Cortex of kidney (tissue), 1 donor: ENCODE measurements at places on chromosomes 16 and 17.

DNA sequence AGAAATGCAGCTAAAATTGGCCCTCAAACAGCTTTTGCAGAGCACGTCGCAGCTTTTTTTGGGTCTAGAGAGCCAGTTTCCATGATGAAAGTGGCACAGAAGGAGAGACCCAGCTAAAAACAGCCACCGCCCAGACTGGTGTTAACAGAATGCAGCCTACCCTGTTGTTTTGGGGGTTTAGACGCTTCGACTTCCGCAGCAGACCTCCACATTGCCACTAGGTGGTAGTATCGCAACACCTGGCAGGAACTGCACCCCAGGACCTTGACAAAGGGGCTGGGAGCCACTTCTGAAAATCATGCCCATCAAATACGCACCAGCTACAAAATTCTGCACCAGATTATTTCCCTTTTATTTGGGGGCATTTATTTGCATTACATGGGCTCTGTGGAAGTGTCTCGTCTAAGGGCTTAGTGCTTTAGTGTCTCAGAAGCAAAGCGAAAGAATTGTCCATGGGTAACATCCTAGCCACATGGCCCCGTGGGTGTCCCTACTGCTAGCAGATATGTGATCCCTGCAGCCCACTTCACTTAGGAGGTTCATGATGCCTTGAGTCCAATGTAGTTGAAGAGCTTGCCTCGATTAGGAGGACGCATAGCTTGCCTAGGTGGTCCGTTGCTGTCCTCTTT lies 167.1 kb downstream of the HAPSTR1 start:
- no peak for DNase-seq

- DNase-seq: no peak
Observed at GRCh38 chr17:32116937-32117336, 25.4 kb upstream of the RHOT1 start.

DNA sequence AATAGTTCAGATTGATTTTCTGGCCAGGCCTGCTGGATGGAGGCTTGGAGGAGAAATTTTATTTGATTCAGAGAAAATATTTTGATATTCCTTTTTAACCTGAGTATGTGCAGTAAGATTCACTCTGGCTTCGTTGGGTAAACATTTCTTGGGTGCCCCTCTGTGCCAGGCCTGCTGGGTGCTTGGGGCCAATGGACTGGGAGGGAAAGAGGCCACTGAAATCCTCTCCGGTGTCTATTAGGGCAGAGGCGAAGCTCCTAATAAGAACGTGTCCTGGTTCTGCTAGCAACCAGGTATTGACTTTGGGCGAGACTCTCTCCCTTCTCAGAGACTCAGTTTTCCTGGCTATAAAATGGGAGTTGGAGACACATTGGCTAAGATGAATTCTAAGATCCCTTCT lies 122.5 kb downstream of the CYLD start:
- no peak for DNase-seq

DNA sequence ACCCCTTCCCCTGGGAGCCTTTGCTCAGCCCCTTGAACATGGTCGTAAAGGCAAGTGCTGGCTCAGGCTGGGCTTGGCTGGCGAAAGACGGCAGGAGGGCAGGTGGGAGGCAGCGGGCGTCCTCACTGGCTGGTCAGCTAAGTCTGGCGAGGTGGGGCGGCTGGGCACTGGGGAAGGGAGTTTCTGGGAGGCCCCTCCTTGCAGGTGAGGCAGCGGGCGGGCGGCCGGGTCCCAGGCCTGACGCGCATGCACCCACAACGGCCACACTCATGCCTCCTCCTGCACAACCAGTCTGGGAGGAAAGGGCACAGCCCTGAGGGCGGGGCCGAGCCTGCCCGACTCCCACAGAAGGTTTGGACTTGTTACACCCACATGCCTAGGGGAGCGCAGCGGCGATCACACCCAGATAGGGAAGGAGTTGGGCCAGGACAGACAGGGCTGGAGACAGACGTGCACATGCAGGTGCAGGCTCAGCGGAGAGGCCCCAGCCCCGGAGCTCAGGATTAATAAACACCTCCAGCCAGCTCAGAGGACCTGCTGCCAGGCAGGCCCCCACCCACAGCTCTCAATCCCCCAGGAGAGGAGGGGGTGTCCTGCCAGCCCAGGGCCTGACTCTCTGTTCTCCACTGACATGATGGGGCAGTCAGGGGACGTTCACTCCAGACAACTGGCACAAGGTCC lies at the start of gene EVPL:
Gene EVPL (minus strand): TSS at position 148 of the 681 bp plus-strand sequence. CDS start 108 bp downstream, at position 40.
- DNase-seq: no peak

GRCh38 chr17:45345246-45345553 lies 28.4 kb upstream of the MAP3K14 start:
- DNase-seq: no peak

GRCh38 chr17:78488867-78489634 lies 88.1 kb downstream of the DNAH17 start:
- DNase-seq: no peak

GRCh38 chr17:76199469-76199868 lies 40.8 kb downstream of the RNF157 start:
- DNase-seq: no peak

- DNase-seq: no peak
Observed at GRCh38 chr17:60361889-60362288, 30.0 kb downstream of the USP32 start.

- no peak for DNase-seq
Observed at GRCh38 chr16:2675714-2676113, 6.6 kb upstream of the KCTD5 start.

GRCh38 chr16:57125376-57125775 lies 33.0 kb downstream of the CPNE2 start:
- DNase-seq: no peak

DNA sequence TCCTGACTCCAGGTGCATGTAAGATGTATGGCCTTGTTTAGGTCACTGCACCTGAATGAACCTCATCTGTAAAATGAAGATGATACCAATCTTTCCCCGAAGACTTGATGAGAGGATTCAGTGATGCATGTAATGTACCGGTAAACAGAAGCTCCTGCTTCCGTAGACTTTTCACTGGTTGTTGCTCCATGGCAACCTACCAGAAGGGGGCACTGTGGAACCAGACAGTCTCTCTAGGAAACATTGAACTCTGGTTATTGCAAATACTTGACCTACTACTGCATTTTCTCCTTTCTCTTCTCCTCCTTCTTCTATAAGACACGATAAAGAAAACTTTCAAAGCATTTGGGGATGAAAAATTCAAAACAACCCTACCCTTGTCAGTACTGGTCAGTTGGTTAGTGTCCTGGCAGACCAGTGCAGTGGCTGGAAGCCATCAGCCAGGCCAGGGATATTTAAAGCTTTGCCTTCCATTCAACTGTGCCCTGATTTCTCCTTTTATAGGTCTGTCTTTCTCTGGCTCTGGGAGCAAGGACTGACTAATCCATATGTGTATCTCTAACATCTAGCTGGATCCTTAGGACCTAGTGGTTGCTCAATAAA lies 667.4 kb upstream of the SALL1 start:
- DNase-seq: no peak

GRCh38 chr16:23283571-23283970 lies 18.5 kb upstream of the SCNN1B start:
- no peak for DNase-seq

GRCh38 chr17:73847952-73848351 lies 203.7 kb upstream of the SDK2 start:
- DNase-seq: no peak

- DNase-seq: no peak
Observed at GRCh38 chr17:17874478-17874877, 37.7 kb upstream of the SREBF1 start.

- DNase-seq: no peak
Observed at GRCh38 chr16:83059237-83059636, 432.5 kb downstream of the CDH13 start.

- DNase-seq: no peak
Observed at GRCh38 chr16:46787909-46788308, 39.8 kb upstream of the MYLK3 start.

GRCh38 chr17:17536702-17537101 lies 40.5 kb upstream of the RASD1 start:
- no peak for DNase-seq

DNA sequence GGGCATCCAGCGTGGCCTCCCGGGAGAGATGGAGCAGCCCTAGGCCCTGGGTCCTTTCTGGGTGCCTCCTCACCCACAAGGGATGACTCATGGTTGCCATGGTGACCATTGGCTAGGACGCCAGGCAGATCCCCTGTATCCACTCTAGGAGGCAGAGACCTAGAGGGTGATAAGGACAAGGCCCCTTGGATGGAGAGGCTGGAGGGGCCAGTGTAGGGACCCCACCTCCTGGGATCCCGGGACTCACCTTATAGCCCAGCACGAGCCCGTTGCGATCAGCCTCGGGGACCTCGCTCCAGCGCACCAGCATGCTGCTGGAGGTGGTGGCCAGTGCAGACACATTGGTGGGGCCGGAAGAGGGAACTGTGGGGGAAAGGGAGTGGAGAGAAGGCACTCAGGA lies 82.2 kb upstream of the CDC42EP4 start:
- no peak for DNase-seq

- DNase-seq: no peak
Observed at GRCh38 chr17:78183916-78184315, 2.9 kb downstream of the TK1 start.

- DNase-seq: no peak
Observed at GRCh38 chr17:21033350-21033749, 9.5 kb downstream of the USP22 start.

GRCh38 chr16:64900517-64900916 lies 221.3 kb downstream of the CDH11 start:
- no peak for DNase-seq

GRCh38 chr17:54172985-54173316 lies 350.2 kb downstream of the KIF2B start:
- DNase-seq: no peak

DNA sequence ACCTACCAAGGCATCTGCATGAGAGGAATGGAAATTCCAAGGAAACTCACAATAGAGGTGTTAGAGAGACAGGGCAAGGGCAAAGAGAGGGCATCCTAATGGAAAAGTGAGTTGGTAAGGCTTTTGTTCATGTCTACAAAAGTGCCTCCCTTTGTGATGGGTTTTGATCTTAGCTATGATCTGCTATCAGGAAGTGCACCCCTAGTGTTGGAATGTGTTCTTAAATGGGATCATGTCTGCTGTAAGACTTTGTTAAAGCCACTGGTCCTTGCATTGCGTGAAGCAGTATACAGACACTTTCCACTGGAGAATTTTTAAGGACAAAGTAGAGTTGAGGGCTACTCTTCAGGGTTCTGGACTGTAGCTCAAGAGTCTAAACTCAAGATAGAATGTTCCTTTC lies 92.0 kb downstream of the MAP2K6 start:
- no peak for DNase-seq

DNA sequence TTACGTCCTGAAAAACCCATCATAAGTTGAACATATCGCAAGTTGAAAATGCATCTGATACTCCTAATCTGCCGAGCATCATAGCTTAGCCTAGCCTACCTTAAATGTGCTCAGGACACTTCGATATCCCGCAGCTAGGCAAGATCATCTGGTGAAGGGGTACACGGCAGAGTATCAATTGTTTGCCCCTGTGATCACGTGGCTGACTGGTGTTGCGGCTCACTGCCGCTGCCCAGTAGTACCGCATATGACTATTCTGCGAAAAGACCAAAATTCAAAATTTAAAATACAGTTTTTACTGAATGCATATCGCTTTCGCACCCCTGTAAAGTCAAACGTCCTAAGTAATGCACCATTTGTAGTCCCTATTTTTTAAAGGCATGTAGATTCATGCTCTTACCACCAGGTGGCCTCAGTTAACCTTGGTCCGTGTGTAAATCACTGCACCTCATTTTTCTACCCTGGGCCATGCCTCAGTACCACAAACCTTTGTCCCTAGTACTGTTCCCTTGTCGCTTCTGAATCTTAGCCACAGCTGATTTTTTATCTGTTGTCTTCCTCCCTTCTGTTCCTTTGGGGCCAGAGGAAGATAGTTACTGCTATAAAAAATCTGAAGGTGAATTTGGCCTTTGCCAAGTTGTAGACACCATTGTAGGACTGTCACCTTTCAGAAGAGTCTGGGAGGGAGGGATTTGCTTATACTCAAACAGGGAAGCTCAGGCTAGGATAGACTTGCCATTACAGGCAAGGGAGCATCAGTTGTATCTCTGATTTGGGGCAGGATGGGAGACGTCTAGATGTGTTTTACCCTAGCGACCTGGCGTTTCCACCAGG lies 34.4 kb downstream of the WWP2 start:
- DNase-seq: no peak

DNA sequence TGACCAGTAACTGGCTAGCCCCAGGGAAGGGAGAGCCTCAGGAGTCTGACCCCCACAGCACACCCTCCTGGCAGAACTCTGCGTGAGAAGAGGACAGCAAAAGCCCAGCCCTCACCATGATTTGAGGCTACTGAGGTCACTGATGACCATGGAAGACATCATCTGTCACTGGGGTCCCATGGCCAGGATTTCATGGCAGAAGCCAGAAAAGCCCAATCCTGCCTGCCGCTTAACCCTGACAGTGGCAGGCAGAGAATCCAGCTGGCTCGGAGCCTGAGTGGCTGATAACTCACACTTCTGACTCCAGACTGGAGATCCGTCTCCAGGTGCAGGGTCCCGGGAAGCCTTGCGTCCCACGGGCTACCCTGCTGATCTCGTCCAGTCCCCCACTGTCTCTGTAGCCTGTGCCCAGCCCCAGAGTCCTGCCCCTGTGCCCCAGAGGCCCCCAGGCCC lies 17.5 kb downstream of the GRIN2C start:
- DNase-seq: no peak

DNA sequence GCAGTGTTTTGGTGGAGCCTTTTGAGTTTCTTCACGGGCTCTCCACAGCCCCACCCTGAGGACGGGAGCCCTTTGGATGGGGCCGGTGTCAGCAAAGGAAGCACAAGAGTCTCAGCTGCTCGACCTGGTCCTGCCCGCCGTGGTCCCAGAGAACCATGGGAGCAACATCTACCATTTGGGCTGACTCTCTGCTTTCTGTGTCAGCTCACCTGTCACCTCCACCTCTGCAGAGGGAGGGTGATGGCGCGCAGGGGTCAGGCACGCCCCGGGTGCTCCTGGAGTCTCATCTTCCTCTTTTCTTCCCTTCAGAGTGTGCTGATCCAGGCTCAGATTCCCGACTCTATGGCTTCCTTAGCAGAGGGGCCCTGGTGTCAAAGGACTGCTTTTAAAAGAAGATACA lies 171.7 kb downstream of the LAT start:
- no peak for DNase-seq

- no peak for DNase-seq
Observed at GRCh38 chr17:20955427-20956323, 87.1 kb downstream of the USP22 start.

GRCh38 chr17:64331366-64331765 lies 59.3 kb downstream of the PECAM1 start:
- no peak for DNase-seq

GRCh38 chr16:88274847-88275246 lies 107.9 kb upstream of the ZNF469 start:
- DNase-seq: no peak

DNA sequence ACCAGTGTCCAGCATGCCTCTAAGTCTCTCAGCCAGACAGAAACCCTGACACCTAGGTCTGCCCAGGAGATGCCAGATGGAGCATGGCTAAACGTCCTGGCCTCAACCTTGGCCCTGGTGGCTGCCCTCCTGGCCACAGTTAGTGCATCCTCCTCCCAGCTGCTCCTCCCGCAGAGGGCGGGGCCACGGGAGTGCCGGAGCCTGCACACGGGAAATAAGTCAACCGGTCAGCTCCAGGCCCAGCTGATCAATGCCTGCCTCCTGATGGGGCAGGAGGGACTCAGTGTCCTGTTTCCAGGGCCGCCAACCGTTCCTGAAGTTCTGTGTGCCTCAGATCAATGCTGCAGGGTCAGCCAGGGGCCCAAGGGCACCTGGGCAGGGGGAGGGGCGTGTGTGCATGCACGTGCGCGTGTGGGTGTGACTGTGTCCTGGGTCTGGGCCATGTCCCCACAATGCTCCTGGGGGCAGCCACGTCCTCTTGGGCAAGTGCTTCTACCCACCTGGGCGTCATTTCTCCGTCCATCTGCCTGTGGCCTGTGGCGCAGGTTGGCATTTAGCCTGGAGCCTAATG lies 4.6 kb upstream of the KCNJ12 start:
- DNase-seq: no peak
